Activated CD8-positive, alpha-beta memory T cell treated with anti-CD3 and anti-CD28 coated beads, Interleukin-2, amount 50 U/mL, for 48 hours (primary cell): ENCODE measurements at places on chromosomes 2 and 18.

- DNase-seq: no peak
Observed at GRCh38 chr2:126863336-126864015, 35.2 kb upstream of the TEX51 start.

DNA sequence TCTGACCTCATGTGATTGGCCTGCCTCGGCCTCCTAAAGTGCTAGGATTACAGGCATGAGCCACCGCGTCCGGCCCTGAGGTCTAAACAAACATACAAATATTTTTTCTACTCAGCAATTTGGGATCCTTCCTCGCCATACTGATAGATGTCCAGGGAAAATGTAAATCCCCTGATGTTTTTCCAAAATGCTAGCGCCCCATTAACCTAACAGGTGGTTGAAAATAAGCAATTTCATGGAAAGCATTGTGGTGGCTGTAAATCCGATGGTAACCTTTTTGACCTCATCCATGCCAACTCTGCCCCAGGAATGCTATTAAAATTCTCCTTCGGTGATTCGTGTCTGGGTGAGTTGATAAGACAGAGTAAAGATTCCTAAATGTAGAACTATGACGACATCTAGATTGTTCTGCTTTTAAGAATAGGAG is 19.3 kb downstream of the GEMIN6 start:
- no peak for DNase-seq

- no peak for DNase-seq
Observed at GRCh38 chr2:56478027-56478426, 294.2 kb downstream of the CCDC85A start.

DNA sequence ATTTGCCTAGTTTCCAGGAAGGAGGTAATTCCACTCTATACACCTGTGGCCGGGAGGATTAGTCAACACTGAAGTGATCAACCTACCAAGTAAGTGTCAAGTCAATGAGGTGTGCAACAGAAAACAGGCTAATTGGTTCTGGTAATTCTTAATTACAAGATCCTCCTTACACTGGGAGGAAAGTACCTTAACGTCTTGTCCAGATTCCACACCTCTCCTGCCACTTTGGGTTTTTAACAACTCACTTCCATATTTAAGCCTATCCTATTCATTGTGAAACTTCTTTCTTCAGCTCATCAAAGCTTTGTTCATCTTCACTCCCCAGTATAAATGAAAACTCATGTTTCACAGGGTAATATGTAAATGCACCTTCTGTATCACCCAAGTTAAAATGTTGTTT is 22.0 kb upstream of the MAP4K4 start:
- no peak for DNase-seq

DNA sequence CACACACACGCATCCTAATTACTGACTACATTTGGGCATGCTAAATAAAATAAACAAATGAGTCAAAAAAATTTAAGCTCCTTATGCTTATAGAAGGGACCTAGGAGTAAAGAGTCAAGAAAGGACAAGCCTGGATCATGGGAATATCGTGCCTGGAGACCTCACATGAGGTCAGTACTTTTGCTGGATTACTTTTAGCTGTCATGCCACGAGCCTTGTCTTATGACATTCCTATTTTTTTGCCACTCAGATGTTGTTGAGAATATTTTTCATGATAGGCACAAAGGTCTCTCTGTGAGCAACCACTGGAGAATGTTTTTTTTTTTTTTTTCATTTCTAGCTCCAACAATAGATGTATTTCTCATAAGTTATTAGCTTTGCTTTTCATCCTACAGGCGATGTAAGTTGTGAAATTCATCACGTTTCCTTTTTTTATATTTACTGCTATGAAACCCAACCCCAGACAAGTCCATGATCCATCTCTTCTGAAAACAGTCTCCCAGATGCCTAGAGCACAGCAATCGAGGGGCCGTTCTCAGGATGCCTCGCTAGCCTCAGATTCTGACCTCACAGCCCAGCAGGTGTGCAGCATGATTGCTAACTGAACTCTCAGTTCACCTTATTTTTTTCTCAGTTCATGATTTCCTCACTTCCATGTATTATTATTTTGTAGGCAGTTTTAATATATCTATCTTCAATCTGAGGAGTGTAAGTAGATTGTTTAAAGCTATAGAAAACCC is 464.5 kb downstream of the IRS1 start:
- DNase-seq: no peak

DNA sequence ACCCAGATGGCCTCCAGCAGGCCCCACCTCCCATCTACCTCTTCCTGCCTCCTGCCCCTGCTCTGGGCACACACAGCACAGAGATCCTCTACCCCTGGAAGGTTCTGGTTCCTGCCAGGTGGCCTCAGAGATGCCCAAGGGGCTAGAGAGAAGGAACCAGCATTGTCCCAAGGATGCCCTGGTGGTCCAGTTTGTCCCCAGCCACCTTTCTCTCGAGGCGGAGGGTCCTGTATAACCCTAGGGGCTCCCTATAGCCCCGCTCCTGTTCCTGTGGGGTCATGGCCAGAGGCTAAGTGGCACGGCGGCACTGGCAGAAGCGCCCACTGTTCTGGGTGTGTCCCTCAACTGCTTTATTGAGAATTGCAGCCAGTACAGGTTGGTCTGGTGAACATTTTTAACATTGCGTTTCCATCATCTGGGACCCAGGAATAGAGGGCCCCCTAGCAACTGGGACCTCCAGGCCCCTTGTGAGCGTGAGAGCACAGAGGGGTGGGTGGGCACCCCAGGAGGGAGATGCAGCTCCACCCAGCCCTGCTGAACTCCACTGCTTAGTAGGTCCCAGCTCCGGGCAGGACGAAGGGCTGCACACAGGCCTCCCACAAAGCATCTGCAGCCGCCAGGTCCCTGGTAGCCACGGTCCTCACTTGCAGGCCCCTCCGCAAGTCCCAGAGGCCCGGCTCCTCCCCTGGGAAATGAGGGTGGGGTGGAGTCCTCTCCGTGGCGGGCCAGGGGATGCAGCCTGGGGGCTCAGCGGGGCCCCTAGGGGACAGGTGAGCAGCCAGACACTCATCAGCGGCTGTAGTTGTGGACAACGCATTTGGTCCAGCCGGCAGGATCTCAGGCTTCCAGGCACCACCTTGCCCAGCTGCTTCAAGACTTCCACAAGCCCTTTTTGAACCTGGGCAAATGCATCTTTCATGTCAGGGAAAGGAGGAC is 33.1 kb downstream of the GPC1 start:
- no peak for DNase-seq
